ENCODE measurements at places on chromosomes 2 and 18.

- peaks cover 10% of the 10 kb centered on the region for H3K27me3 ChIP-seq
- H3K36me3 ChIP-seq, result no peaks in the 10 kb centered on the region
- H3K27ac ChIP-seq, result no peak overlapping the region
- no peaks in the 10 kb centered on the region for H3K4me1 ChIP-seq
- H3K4me3 ChIP-seq, result no peak overlapping the region
Measured at GRCh38 chr18:8959551-8960135, 142.9 kb upstream of the NDUFV2 start.

DNA sequence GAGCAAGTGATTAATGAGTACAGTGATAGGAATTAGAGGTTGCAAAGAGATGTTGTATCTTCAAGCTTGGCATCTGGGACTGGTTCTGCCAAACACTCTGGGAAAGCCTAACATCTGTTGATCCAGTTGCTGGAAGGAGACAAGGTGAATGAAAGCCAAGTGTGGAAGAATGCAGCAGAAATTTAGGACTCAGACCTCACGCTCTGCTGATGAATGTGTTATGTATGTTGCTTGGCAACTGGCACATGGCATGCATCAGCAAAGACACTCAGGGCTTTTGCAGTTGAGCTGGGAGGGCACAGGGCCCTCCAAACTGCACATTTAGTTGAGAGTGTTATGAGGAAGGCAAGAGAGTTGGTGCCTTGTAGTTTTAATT is 105.5 kb downstream of the COLEC12 start:
- H3K4me3 ChIP-seq, result no peak overlapping the region
- H3K4me1 ChIP-seq, result no peaks in the 10 kb centered on the region
- no peak overlapping the region for H3K27ac ChIP-seq
- no peak for DNase-seq

DNA sequence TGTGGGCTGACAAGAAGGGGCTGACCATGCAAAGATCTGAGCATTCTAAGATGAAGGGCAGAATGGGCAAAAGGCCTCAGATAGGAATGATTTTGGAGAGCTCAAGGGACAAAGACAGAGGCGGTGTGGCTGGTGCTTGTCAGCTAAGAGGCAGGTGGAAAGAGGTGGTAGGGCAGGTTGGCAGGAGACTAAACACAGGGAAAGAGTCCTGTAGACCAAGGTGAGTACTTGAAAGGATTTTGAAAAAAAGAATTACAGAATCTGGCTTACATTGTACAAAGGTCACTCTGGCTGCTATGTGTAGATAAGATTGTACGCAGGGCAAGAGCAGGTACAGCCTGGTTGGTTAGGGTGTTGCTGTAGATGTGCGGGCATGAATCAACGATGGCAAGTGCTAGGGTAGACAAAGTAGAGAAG is 50.6 kb downstream of the STK39 start:
- no peak for DNase-seq
- H3K4me3 ChIP-seq, result no peak overlapping the region
- H3K27ac ChIP-seq, result peak overlapping the region; percentile 99
- peaks cover 5% of the 10 kb centered on the region for H3K36me3 ChIP-seq
- peaks cover 84% of the 10 kb centered on the region for H3K4me1 ChIP-seq

DNA sequence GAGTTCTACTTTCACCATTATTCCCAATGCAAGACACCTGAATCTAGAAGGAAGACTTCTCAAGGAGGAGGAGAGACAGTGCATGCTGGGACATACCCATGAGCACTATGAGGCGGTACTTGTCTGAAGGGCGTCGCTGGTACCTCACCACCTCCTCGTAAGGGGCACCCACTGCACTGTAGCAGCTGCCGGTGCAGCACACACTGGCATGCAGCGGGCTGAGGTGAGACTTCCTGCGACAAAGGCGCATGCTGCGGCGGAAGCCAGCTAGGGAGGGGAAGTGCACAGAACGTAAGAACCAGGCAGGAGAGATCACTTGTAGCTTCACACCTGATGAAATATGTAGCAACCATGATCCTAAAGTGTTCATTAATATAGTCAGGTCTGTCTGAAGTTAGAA is 12.8 kb upstream of the TMEM237 start:
- H3K36me3 ChIP-seq, result no peaks in the 10 kb centered on the region
- no peak overlapping the region for H3K27ac ChIP-seq
- peaks cover 4% of the 10 kb centered on the region for H3K4me1 ChIP-seq
- peaks cover 11% of the 10 kb centered on the region for H3K27me3 ChIP-seq

DNA sequence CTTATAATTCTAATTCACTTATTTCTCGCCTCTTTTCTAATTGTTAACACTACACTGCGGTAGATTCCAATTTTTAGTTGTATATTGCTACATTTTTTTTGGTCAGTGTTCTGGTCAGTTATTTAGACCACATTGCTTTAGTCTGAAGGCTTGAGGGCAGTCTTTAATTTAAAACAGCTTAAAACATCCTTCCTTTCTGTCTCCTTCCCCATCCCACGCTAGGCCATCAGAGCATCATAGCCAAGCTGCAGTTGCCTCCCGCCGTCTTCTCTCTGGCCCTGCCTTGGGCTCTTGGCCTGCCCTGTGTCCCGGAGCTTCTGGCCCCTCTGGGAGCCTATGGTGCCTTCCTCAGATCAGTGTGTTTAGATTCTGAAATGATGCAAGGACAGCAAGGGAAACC is 52.6 kb upstream of the GLI2 start:
- H3K4me3 ChIP-seq, result no peak overlapping the region
- H3K36me3 ChIP-seq, result no peaks in the 10 kb centered on the region
- no peak overlapping the region for H3K27ac ChIP-seq
- peaks cover 2% of the 10 kb centered on the region for H3K4me1 ChIP-seq
- peaks cover 25% of the 10 kb centered on the region for H3K27me3 ChIP-seq
